HCEC 1CT (cell line): ENCODE measurements at places on chromosomes 4 and X.

DNA sequence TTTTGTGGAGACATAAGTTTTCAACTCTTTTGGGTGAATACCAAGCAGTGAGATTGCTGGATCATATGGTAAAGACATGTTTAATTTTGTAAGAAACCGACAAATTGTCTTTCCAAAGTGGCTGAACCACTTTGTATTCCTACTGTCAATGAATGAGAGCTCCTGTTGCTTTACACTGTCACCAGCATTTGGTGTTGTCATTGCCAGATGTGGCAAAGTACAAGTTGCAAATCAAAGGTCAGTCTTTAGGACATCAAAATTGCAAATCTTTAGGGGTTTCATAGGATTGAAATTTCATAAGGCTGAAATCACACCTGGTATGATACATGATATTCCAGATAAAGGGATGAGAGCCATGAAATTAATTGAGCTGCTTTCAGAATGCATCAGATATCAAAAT lies 67.7 kb upstream of the ELOVL6 start:
- no peak for DNase-seq

- DNase-seq, result peak; percentile 75
Measured at GRCh38 chr4:112296949-112297880, at the start of gene ALPK1. Gene ALPK1 (plus strand): TSS chr4:112297369.

- no peak for DNase-seq
Measured at GRCh38 chrX:53403535-53403934, 18.9 kb downstream of the SMC1A start.

GRCh38 chr4:80452768-80453167 lies 117.2 kb downstream of the CFAP299 start:
- peak; percentile 9 for DNase-seq

GRCh38 chr4:40916880-40917279 lies 167.1 kb downstream of the NSUN7 start:
- no peak for DNase-seq

GRCh38 chrX:31353095-31353494 lies 281.3 kb upstream of the FTHL17 start:
- DNase-seq, result peak; percentile 69
